COR-L47 (cell line): ENCODE measurements at places on chromosomes 2 and 18.

- DNase-seq = no peak
Measured at GRCh38 chr2:2188941-2189340, 142.1 kb downstream of the MYT1L start.

DNA sequence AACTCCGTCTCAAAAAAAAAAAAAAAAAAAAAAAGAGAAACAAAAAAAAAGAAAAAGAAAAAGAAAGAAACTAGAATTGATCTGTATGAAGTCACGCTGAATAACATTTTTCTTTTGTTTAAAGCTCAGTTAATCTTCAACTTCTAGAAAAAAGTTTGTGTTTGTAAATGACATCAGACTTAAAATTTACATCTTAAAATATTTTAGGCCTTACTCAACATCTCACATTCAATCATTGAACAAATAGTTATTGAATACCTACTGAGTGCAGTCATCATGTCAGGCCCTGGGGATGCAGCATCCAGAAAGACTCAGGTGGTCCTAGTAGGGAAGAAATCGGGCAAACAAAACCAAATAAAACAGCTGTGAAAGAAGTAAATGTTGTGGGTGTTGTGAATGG is 292.3 kb upstream of the FANCL start:
- DNase-seq = no peak

DNA sequence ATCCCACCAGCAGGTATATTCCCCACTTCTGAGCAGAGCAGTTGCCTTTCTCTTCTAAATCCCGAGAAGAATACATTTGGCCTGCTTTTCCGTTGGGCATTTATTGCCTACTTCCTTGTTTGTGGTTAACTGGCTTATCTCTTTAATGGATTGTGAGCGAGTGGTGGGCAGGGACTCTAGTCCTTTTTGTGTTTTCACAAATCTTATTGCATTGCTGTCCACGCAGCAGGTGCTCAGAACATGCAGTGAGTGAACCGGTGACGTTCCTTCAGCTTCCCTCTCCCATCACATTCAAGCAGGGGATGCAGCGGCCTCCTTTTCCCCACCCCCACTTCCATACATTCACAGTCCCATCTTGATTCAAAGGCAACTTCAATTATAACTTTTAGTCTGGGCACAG is 28.9 kb upstream of the GAREM2 start:
- DNase-seq = no peak

GRCh38 chr2:184780944-184781343 is 182.6 kb downstream of the ZNF804A start:
- DNase-seq = no peak

DNA sequence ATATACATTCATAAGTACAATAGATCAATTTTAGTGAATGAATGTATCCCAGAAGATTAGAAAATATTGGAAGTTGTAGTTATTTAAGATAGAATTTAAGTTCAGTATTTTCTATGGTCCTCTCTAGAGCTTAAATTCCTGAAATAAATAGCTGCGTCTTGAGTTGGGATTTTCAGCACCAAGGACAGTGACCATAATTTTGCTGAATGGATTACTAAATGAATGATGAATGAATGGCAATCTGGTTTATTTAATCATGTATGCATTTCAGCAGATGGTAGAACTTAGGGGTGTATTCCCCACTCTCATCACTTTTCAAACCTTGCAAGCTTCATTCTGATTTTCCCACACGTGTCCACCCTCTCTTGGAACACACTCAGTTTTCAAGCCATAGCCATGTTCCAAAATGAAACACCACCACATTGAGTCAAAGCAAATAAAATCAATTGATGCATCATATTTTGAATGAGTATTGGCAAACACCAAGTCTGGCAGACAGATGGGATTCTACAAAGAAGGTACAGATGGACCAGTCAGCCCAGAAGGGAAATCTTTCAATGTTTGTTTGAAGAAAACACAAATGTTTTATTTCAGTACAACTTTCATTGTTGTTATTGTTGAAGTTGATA is 362.2 kb upstream of the NXPH2 start:
- DNase-seq = no peak

DNA sequence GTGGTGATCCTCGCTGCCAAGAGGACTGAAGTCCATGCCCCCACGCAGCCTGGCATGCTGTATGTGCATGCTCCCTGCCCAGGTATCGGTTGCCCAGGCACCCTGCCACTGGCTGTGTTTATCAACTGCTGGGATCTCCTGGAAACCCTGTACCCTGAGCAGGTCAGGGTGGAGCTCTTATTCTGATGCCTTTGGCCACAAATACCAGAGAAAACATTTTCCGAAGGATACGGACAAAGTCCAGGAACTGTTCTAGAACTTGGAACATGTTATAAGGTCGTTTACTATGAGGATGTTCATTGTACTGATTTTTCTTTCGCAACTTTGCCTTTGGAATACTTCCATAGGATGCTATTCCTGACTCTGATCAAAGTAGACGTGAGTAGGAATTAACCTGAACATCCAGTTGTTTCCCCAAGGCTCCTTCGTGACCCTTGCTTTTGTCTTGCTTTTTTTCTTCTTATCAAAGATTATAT is 55.2 kb downstream of the TMEM17 start:
- no peak for DNase-seq

GRCh38 chr18:79875931-79876461 is 75.5 kb downstream of the SLC66A2 start:
- no peak for DNase-seq
